ENCODE measurements at places on chromosomes 3 and 15.

DNA sequence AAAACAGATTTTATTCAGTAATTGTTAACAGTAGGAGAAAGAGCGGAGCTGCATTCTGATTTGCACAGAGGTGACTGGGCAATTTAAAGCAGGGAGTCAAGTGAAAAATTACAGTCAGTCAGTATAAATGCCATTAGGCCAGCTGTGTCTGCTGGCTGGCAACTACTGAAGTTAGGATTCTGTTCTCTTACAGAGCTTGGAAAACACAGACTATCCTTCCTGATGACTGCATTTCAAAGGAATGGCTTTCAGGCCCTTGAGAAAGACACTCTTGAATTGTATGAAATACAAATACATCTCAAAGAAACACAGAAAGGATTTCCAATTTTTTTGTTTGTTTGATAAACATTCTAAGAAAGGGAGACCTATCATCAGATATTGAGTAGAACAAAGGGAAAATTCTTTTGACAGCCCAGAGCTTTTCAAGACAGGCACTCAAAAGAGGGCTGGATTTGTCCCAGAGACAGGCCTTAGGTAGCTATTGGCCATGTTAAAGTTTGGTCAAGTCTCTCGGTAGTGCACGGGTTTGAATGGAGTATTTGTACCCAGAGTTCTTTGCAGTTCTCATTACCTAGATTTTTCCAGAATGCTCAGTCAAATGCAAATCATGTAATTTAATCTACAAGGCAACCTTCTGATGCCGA is 551.2 kb upstream of the CCDC54 start:
- DNase-seq: no peak

DNA sequence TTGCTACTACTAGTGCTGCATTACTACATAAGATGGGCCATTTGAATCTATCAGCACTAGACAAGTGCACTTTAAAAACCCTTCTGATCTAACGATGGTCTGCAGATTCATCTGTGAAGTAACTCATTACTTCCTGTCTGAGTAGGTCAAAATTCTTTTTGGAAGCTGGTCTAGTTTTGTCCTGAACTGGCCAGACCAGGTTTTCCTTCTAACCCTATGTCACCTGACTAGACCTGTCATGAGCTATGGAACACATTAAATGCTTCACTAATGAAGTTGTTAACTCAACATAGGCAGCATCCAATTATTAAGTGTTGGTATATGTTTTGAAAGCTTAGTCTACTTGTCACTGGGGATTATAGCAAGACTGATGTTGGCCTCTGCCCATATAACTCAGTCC is 10.1 kb upstream of the RBM5 start:
- no peak for DNase-seq

- peak; percentile 59 for DNase-seq
These were observed 238.7 kb downstream of the ZPLD1 start for GRCh38 chr3:102673271-102674115.

GRCh38 chr3:181690769-181691168 is 21.0 kb upstream of the SOX2 start:
- no peak for DNase-seq

DNA sequence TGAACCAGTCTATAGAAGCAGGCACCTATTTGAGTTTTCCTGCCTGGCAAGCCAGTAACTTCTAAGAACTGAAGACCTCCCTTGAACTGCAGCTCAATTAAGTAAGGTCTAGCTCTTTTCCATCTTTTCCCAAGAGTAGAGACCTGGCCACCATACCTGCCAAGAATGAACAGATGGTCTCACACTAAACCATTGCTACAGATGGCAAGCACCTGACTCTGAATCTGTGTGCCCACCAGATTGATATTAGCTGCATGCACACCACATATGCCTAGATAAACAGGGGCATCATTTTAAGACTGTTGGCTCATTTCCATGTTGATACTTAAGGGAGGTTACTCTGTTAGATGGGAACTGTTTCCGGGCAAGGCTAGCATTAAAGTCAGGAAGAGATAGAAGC is 34.8 kb upstream of the GSK3B start:
- DNase-seq: no peak

GRCh38 chr15:74295800-74296199 is 59.7 kb downstream of the CCDC33 start:
- no peak for DNase-seq

GRCh38 chr3:62929771-62930170 is 54.6 kb upstream of the CADPS start:
- no peak for DNase-seq

- DNase-seq: no peak
These were observed 422.6 kb downstream of the FOXP1 start for GRCh38 chr3:71160785-71161546.

DNA sequence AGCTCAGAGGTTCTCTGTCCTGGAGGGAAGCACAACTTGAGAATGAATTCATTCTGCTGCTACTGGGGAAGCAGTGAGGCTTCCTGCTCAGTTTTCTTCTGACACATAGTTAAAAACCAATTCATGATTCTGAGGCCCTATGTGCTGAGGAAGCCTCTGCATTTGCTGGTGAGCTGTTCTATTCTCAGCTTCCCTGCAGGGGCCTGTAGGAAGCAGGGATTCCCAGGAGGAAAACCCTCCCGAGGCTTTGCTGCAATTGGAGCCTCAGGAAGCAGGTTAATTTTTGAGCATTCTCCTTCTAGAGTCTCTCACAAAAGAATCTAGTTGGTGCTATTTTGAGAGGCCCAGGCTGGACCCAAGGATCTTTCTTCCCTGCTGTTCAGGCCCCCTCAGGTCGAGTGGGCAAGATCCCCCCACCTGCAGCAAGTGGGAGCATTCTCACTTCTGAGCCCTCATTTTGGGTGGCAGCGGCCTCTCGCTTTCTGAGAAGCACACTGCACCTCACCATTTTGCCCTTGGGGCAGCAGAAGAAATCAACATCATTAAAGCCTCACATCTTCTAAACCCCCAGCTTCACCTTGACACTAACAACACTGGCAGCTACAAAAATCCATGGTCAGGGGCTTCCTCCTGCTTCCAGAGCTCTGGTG is 197.5 kb upstream of the TSC22D2 start:
- DNase-seq: no peak

GRCh38 chr3:355622-356021 is 159.1 kb downstream of the CHL1 start:
- no peak for DNase-seq

GRCh38 chr3:195269375-195270078 is 1.4 kb downstream of the XXYLT1 start:
- no peak for DNase-seq

DNA sequence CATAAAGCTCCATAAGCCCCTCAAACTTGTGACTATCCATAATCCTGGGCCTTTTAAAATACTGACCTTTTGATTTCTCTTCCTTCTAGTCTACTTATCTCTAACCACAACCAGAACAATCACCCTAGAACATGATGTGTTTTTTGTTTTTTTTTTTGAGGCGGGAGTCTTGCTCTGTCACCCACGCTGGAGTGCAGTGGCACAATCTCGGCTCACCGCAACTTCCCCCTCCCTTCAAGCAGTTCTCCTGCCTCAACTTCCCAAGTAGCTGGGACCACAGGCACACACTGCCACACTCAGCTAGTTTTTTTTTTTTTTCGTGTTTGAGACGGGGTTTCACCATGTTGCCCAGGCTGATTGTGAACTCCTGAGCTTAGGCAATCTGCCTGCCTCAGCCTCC is 25.1 kb downstream of the VPS39 start:
- no peak for DNase-seq

DNA sequence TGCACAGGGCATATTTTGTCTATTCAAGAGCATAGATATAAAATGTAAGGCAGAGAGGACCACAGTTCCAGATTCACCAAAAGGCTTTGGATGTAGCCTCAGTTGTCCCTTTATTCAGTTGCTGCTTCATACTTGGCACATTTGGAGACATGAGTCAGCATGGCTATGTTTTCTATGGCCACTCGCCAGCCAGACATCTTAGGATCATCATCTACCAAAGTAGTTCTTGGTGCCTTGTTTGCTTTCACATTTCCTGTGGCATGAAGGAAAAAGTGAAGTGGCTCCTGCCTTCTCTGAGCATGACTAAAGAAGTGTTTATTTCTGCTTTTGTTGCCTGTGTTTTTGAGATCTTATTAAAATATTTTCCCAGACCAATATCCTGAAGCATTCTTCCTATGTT is 7.2 kb downstream of the SUSD5 start:
- DNase-seq: no peak

GRCh38 chr15:64686130-64686735 is 89.2 kb downstream of the RBPMS2 start:
- peak; percentile 51 for DNase-seq

DNA sequence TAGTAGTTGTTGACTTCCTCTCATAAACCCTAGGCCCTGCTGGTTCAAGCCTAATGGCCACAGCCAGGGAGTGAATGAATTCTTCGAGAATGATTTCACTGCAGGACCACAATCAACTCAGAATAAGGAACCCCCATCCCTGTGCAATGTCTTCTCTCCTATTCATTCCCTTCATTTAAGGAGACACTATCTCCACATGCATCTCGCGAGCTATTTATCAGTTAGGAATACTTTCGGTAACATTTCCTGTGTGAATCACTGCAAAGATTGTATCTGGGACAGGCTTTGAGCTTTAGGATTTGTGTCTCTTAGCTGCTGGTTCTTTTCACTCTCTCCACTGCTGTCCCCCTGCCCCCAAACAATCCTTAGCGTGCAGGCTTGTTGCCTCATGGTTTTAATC is 94.4 kb downstream of the MYLK start:
- no peak for DNase-seq

DNA sequence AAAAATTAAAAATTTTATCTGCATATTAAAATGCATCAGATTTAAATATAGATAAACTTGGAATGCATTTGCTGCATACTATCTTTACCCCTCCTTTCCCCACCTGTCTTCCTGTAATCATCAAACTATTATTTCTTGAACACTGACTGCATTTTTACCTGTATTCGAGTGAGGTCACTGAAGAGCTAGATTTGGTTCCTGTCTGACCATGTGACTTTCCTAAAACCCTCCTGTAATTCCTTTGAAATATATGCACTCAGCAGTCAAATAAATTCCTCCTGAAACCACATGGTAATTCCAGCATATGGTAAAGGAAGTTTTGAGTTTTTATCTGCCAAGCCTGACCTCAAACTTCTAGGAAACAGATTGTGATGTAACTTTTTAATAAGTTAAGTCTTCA is 445.6 kb upstream of the FRG2C start:
- no peak for DNase-seq

- no peak for DNase-seq
These were observed 28.8 kb downstream of the APBA2 start for GRCh38 chr15:28914483-28915023.

DNA sequence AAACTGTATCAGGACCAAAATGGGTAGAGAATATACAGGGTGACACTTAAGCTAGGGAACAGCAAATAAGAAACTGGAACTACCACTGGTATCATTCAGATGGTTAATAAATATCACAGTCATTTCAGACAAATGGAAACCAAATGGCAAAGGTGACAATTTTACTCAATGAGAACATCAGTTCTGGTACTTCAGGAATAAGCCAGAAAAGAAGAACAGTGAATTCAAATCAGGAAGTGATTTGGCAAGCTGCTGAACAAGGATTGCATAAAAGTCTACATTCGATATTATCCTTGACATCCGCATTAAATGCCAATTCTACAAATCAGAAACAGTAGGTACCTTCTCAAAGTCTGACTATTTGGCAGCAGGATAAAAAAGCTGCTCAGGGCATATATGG is 23.5 kb upstream of the STIMATE start:
- no peak for DNase-seq

DNA sequence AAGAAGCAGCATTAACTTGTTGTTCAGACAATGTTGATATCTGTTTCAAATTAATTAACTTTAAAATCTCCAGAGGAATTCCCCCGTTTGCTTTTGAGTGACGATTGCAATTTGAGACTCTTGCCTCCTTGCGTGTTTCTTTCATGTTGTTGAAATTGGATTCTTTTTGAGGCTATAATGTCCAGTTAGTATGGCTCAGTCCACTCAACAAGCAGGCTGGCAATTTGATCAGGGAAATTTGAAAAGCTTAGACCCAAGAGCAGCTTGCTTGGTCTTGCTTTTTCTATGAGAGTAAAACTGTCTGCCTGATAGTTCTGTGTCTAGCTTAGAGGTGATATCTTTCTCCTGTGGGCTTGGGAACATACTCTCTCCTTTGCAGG is 2.0 kb downstream of the ARID3B start:
- no peak for DNase-seq

DNA sequence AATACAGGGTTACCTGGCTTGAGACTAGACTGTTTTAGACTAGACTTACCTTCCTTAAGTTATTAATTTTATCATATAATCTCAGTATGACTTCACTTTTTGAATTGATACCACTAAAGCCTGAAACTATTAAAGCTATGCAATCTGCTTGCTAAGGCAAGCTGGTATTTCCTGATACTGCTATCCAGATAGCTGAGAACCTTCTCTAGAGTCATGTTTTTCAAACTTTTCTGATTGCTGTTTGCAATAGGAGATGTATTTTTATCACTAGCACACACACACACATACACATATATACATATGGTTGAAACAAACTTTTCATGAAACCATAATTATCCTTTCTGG is 9.3 kb upstream of the MAGI1 start:
- no peak for DNase-seq

DNA sequence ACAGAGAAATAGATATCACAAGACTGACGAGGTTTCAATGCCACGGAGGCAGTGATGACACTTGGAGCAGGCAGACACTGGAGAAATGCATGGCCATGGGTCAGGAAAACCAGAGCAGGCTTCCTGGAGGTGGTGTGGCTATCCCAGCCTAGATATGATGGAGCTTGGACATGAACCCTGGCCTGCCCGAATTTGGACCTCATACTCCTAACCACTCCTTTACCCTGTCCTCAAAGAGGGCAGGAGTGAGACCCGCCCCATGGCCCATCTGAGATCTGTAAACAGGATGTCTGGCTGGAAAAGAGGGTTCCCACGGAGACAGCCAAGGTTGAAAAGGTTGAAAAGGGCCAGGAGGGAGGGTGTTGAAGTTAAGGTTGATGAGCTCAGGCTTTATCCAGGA is 31.0 kb downstream of the CPN2 start:
- no peak for DNase-seq

DNA sequence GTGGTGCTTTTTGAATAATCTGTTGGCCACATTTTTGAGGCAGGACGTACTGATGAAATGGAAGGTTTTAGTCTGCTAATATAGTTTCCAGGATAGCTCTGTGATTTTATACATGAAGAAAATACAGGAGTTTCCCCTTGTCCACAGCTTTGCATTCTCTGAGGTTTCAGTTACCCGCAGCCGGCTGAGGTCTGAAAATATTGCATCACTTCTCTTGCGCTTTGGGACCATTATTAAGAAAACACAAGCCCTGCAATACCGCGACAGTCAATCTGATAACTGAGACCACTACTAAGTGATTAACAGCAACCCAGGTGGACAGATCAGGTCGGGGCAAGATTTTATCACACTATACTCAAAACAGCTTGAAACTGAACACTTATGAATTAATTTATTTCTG is 33.0 kb downstream of the BLM start:
- peak; percentile 28 for DNase-seq
